ENCODE measurements at places on chromosomes 12 and 14.

DNA sequence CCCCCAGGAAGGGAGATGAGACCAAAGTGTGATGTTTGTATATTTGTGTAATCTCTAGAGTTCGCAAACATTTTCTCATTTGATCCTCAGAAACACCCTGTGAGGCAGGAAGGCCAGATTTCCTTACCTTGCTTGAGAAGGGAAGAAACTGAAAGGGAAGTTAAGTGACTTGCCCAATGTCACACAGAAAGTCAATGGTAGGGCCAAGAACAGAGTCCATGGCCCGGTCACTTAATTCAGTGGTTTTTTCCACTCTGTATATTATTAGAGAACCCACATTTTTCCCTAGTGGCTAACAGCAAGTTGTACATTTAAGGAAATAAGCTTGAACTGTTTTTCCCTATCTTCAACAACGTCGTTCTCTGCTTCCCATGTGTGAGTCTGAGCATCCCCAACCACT, 25.6 kb upstream of the CHPT1 start:
- DNase-seq: no peak

DNA sequence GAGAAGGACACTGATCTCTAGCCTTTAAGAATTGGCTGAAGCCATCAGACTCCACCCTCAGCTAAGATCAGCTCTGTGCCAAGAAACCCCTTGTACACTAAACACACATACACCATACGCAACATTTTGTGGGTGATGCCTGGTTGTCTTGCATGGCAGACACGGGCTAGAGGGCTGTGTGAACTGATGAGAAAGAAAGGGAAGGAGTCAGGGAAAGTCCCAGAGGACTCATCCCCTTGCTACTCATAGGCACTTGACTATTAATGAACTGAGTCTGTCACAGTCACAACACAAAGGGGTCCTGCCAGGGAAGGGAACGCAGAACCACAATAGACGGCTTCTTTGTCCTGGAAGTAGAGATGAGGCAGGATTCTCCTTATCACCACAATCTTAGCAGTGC, 80.8 kb downstream of the EMP1 start:
- no peak for DNase-seq

GRCh38 chr12:57008178-57008577, 1.8 kb upstream of the ZBTB39 start:
- peak; percentile 66 for DNase-seq

DNA sequence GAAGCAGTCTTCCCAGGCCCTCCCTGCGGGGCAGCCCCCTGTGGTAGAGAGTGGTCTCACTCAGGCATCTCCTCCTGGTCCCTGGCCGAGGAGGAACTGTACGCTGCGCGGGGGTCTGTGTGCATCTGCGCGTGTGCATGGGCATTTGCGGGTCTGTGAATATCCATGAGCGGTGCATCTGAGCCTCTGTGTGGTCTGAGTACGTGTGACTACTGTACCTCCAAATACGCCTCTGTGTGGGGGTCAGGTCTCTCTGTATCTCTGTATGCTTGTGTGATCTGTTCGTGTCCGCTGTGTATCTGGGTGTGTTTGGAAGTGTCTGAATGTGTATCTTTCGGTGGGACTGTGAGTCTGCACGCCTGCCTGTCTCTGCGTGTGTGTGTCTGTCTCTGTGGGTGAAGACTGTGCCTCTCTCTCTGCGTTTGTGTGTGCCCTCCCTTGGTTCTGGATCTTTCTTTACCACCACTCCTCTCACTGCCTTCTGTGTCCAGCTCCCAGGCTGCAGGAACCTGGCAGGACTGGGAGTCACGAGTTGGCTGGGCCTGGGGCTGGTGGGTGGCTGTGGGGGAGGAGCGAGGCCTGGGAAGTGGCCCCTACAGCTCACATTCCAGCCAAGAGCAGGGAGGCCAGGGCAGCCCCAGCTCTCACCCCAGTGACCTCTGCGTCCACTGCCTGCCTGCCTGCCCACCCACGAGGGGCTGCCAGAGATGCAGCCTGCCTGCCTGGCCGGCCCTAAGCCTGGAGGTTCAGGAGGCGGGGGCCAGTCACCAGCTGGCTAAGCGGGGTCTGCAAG, 1.1 kb upstream of the PGF start:
- DNase-seq: no peak

GRCh38 chr12:3605692-3606091, 114.7 kb downstream of the PRMT8 start:
- DNase-seq: no peak

- no peak for DNase-seq
Measured at GRCh38 chr12:97017213-97017612, 110.2 kb downstream of the NEDD1 start.

DNA sequence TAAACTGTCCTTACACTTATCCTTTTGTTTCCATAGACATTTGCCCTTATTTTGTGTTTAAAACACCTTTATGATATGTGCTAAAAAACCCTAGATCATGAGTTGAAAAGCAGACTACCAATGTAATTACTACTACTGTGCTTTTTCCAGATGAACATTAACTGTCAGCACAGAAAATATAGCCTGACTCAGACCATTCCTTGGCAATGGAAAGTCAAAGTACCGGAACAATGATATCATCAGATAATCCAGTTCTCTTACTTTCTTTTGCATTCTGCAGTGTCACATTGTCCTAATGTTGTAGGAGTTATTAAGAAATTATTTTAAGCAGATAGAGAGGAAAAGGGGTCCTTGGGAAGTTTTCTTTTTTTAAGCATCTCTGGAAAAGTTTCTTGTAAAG, 1189.0 kb upstream of the FLRT2 start:
- no peak for DNase-seq

- no peak for DNase-seq
Measured at GRCh38 chr12:96064271-96064670, 28.9 kb upstream of the LTA4H start.

All from GM13976 (cell line).